ENCODE measurements at places on chromosomes 1 and 21.

DNA sequence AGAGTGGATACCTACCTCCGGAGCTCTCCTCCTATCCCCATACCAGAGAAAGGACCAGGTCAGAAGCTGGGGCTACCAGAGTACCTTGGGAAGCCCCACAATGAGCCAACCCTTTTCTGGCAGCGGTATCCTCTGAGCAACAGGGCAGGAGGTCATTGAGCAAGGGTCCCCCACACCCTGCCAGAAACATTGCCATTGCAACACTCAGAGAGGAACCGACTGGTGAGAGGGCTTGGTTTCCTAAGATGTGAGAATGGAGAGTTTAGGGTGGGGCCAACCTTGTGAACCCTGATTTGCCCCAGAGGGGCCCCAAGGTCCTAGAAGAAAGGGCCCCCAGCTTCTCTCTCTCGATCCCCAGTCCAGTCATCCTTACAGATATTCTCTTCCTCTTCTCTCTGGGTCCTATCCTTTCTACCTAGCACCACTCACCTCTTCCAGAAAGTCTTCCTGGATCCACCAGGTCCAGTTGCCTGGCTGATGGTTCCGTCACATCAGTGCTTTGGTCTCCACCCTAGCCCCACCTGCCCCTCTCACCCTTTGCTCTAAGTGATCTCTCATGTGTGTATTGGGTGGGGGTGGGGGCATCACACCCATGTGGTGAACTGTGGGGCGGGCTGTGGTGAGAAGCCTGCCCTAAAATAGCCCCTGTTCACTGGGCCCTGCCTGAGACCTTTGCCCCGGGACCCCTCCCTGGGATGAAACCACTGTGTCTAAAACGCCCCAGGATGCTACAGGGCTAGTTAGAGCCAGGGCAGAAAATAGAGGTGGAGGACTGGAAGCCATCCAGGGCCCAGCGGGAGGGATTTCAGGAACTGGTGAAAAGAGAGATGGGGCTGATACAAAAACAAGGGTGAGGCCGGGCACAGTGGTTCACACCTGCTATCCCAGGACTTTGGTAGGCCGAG is 8.7 kb downstream of the FGR start:
- no peak for DNase-seq

DNA sequence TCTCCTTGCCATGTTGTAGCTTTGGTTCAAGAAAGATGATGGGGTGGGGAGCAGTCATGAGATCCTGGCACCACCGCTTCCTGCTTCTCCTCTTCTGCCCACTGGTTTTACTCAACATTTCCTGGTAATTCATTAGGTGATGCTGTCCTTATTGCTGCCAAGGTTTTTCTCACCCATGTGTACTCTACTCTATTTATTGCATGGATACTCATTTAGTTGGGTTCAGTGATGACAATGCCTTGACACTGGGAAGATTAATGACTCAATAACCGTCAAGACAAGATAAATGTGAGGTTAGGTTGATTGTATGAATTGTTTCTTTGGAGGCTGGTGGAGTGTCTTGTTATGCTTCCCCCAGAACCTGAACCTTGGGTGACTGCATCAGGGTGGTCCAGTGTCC is 484.2 kb downstream of the SIPA1L2 start:
- no peak for DNase-seq

GRCh38 chr1:53111693-53112092 is 30.7 kb downstream of the SLC1A7 start:
- DNase-seq: no peak

- no peak for DNase-seq
Observed at GRCh38 chr1:170265234-170265633, 119.5 kb downstream of the NTMT2 start.

DNA sequence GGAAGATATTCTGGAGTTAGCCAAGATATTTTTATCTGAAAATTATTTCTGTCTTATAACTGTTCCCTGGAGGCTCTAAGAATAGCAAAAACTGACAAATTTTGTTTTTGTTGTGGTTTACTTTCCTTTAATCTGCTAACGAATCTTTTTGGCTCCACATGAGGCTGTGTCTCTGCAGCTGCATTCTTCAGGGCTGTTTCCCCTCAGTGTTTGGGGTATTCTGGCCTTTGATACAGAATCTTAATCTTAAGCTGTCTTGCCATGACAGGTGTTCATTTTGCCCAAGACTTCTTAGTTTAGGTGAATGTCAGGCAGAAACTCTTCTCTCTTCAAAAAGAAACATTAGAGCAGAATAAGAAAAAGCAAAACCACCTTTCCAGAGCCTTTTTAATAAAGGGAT is 83.8 kb downstream of the GABPA start:
- DNase-seq: no peak

DNA sequence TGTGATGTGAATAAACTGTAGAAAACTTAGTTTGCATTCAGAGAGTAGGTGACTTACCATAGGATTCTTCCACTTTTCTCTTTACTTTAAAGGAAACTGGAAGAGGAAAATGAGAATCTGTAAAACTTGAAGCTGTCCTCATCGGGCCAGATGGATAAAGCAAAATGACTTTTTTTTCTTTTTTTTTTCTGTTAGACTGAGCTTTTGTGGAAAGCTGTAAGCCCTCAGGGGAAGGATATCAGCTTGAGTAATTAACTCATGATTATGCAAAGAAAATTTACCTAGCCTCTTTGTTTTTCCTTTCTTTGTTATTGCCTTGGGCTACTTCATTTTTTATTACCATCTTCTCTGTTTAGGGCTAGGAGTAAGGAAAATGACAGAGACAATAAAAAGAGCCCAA is 53.4 kb downstream of the DPH5 start:
- no peak for DNase-seq

DNA sequence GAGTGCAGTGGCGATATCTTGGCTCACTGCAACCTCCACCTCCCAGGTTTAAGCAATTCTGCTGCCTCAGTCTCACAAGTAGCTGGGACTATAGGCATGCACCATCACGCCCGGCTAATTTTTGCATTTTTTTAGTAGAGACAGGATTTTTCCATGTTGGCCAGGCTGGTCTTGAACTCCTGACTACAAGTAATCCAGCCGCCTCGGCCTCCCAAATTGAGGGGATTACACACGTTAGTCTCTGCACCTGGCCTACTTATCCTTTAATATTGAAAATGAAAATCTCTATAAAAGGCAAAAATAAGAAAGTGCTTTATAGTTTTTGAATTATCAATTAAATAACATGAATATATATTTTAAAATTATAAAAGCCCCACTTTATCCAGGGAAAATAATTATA is 190.6 kb downstream of the DPYD start:
- DNase-seq: no peak

DNA sequence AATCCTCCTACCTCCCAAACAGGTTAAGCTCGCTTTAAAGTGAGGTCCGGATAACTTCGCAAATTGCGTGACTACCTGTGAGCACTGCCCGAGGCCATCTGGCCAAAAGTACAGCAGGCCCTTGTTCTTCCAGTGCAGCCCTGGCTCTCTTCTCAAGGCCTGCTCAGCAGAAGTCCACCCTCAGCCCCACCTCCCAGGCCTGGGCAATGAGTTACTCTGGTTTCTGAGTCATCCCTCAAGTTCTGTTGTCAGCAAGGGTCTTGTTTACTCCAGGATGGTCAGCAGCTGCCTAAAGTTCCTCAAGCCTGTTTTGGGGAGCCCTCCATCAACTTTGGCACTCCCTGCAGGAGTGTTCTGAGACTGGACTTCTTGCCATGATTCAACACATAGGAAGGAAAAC is 101.7 kb downstream of the BCAR3 start:
- peak; percentile 44 for DNase-seq

GRCh38 chr1:231694465-231695077 is 68.0 kb downstream of the DISC1 start:
- no peak for DNase-seq

All from amniotic stem cell (primary cell).